ENCODE measurements at places on chromosomes 3 and 15.

DNA sequence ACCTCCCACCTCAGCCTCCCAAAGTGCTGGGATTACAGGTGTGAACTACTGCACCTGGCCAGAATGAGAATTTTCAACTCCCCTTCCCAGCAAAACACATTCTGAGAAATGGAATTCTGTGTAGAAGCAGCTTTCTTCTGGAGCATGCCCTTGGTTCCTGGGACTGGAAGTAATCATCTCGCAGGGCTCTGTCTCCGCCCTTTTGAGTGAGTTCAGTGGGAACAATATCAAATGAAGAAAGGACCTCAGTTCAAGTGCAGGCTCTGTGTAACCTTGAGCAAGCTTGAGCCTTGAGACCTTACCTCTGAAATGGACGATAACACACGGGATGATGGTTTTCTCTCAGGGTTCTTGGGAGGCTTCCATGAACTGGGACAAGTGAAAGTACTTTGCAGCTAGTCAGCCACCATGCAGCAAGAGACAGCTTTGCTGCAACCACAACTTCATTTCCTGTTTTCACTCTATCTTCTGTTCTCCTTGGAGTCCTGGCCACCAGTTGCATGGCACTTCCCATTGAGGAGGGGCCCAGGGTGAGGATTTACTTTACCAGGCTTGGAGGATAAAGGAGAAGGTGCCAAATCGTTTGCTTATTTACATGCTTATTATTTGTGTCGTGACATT, 35.7 kb upstream of the IGF1R start:
- no peak for DNase-seq

- DNase-seq, result no peak
These were observed 39.5 kb upstream of the PRR23E start for GRCh38 chr3:127153506-127153815.

DNA sequence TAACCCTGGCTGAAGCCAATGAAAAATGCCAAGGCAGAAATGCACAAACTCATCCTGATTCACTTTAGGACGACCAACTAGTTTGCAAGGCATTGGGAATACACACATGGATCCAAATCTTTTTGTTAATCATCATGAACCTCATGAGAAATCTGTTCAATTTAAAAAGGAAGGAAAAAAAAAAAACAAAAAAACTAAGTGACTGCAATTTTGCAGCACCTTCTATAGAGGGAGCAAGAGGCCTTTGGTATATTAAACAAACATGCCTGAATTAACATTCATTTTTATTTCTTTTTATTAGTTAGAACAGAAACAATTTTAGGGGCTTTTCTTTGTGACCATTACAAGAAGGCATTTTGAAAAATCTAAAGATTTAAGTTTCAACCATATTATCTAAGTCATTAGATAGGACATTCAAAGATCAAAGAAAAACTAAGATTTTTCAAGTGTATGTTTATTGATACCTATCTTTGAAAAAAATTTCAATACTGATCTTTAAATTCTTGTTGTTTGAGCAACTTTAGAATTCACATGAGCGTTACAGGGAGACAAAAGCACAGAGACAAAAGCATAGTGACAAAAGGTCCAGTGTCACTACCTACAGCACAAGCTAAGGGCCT, 182.4 kb downstream of the CBLB start:
- no peak for DNase-seq

DNA sequence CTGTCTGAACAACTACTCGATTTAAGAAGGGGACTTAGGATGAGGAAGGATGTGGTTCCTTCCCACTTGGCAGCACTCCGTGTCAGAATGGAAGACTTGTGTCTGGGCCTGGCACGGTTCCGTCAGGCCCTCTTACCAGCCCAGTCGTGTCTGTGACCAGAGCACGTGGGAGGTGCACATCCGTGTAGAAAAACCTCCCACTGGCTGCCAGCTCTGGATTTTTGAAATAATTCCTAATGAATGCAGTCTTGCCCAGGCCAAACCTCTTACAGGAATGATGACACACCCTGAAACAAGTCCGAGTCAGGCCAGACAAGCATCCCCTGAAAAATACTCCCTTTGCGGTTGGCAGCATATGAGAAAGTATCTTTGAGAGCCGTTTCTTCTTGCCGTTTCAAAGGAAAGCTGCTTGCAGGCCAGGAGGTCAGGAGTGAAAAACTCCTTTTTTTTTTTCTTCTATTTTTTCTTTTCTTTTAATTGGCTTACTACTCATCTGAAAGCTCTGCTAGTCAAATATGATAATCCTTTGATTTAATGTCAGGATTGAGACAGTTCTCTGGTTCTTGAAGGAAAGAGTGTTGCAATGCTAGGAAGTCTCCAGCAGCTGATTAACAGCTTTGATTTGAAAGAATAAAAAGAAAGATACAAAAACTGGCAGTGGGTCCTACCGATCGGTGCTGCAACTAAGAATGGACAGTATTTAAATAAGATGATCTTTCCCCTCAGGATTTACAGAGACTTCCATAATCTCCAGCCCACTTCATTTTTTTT, 19.8 kb downstream of the IL1RAP start:
- no peak for DNase-seq

GRCh38 chr3:123457841-123458240, 9.0 kb upstream of the ADCY5 start:
- DNase-seq, result no peak

- DNase-seq, result no peak
These were observed 180.8 kb downstream of the PYDC2 start for GRCh38 chr3:191641789-191642188.

DNA sequence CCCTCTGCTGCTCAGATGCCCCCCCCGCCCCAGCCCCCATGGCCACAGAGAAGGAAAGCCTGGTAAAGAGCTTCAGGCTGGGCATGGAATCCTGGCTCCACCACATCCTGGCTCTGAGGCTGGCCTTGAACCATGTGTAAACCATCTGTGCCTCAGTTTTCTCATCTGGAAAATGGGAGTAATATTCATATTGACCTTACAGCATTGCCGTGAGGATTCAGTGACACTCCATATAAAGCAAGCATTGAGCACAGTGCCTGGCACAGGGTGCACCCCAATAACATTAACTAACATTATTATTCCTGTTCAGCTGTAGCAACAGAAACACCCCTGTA, 150.7 kb downstream of the XXYLT1 start:
- DNase-seq, result no peak

DNA sequence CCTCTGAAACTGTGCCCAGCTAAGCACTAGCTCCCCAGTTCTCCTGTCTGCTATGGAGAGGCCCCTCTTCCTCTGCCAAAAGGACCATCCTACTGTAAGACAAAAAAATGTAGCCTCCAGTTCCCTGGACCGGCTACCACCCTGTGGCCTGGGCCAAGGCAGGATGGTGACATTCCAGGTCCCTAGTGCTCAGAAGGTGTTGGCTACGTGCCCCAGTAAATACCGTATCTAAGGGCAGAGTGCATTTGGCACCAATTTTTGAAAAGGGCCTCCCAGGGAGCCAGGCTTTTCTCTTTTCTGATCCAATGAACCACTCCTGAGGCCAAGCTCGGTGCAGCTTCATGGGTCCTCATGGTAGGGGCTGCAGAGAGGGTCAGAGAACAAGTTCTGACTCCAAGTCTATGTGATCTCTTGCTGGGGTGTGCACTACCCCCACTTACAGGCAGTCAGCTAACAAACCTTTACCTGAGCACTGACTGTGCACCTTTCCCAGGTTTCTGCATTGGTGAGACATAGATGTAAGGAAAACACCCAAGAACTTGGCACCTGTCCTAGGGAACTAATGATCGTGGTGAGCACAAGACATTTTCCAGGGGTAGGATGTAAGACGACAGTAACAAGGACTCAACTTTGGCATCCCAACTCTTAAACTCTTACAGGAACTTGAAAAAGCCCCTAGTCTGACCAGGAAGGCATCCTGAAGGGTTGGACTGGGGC, 32.6 kb downstream of the TLE3 start:
- DNase-seq, result no peak

GRCh38 chr3:110234831-110235230, 836.8 kb upstream of the NECTIN3 start:
- no peak for DNase-seq

- DNase-seq, result no peak
These were observed at the start of gene CRABP1 for GRCh38 chr15:78340231-78341056. Gene CRABP1 (plus strand): TSS chr15:78340353. CDS start chr15:78340429, 76 bp downstream.

GRCh38 chr3:53712817-53713388, 133.3 kb downstream of the CHDH start:
- no peak for DNase-seq

DNA sequence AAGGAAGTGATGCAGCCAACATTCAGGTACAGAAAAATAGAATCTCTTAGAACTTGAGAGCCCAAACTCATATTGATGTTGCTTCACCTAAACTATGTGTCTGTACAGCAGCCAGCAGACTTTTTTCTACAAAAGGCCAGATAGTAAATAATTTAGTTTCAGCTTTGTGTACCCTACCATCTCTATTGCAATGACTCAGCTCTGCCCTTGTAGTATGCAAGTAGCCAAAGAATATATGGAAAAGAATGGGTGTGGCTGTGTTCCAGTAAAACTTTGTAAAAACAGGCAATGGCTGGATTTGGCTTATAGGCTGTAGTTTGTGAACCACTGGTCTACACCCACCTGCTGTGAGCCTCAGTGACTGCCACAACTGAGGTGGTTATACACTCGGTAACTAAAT, 392.5 kb upstream of the RARB start:
- DNase-seq, result no peak

- DNase-seq, result no peak
These were observed 47.5 kb downstream of the DNASE1L3 start for GRCh38 chr3:58163234-58163633.

DNA sequence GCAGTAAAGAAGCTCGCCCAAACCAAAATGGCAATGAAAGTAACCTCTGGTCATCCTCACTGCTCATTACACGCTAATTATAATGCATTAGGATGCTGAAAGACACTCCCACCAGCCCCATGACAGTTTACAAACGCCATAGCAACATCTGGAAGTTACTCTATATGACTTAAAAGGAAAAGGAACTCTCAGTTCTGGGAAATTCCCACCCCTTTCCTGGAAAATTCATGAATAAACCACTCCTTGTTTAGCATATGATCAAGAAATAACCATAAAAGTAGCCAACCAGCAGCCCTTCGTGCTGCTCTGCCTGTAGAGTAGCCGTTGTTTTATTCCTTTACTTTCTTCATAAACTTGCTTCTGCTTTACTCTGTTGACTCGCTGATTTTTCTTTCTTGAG, 164.6 kb downstream of the SMAD6 start:
- DNase-seq, result no peak

GRCh38 chr3:143119974-143120715, 574 bp downstream of the CHST2 start:
- DNase-seq, result peak; percentile 24

DNA sequence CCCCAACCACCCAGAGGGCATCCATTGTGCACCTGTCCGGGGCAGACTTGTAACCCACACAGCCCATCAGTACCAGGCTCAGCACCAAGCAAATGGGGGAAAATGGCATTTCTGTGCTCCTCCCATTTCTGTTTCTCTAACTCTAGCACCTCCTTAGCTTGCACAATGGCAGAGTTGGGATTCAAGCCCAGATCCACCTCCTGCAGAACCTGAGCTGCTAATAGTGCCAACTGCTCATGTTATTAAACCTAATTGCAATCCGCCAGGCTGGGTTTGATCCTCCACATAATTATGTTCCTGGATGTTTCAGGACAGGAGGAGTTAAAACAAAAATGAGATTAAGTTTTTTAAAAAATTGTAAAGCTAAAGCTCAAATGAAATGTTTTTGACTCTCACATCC, 235.0 kb downstream of the OCA2 start:
- no peak for DNase-seq

DNA sequence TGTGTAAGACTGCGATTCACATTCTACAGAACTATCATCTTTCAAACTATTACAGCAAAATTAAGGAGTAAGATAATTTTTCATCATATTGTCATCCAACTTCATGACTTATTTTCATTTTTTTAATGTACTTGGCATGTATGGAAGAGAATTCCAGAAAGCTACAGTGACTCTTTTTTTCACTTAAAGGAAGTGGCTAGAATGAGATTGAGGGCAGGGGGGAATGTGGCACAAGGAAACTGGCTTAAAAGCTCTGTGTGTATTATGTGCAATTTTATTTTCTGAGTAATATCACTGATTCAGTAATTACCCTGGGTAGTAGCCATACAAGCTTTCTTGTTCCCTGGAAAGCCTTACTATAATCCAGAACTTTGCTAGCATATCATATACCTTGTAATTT, 94.6 kb downstream of the FILIP1L start:
- DNase-seq, result no peak

DNA sequence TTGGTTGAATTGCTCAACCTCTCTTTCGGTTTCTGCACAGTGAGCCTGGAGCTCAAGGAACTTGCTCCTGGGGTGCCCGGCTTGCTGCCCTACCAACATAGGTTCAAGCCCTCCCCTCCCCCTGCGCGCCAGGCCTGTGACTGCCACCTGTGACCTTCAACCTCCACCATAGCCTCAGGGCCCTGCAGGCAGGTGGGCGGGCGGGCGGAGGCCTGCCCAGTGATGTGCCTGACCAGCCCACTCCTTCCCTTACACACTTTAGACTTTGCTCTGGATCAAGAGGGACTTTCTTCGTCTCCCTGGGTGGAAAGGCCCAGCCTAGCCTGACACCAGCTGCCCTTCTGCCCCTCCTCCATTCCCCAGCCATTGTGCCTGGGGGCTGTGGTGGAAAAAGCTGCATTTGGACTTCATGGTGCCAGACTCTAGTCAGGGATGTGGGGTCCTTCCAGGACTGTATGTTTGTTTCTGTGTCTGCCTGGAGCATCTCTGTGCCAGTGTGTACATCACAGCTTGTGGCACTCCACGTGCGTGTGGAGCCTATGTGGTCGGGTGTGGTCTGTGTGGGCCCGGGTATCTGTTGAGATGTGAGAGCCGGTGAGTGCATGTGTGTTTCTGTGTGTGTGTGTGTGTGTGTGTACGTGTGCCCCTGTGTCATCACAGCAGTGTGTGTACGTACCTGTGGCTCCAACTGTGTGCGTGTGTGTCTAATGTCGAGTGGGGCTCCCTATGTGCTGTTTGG, 9.5 kb downstream of the PRKCD start:
- no peak for DNase-seq

Data from activated CD8-positive, alpha-beta memory T cell treated with anti-CD3 and anti-CD28 coated beads for 1 hour (primary cell).